G401 (cell line): ENCODE measurements at places on chromosomes 1 and 21. TPM values are rescaled to one million over a fixed set of nuclear protein-coding genes. Genes with fewer than 3 reads are reported as not detected.

DNA sequence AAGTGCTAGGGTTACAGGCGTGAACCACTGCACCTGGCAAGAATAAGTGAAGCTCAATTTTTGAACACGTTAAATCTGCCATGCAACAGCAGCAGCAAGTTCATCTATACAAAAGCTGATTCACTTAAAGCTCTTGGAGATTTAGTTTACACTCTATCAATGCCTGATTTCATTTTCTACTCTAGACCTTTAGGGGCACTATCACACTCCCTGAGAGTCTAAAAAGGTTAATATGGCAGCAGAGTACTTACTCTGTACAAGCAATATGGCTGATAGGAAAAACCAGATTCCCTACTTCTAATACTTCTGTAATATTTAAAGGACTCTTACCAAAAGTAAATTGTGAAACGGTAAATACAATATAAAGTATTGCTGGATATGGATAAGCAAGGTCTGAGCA lies 4.8 kb downstream of the RBM34 start:
- no peak for DNase-seq

- DNase-seq, result no peak
Measured at GRCh38 chr1:12601700-12602658, 16.0 kb downstream of the DHRS3 start.

Gene GADD45A
- 4.6 and 5.5 TPM in 2 replicates for total RNA-seq

Gene S100A7
- total RNA-seq, result not detected in 2 replicates

Gene PRAMEF1
- 0.24 TPM in 1 of 2 replicates, not detected in the other for total RNA-seq
